Stimulated activated CD4-positive, alpha-beta T cell treated with anti-CD3 and anti-CD28 coated beads, Interleukin-1b, Interleukin-23, amount 100 ng/mL, for 1 hour (primary cell): ENCODE measurements at places on chromosomes 2 and 18.

DNA sequence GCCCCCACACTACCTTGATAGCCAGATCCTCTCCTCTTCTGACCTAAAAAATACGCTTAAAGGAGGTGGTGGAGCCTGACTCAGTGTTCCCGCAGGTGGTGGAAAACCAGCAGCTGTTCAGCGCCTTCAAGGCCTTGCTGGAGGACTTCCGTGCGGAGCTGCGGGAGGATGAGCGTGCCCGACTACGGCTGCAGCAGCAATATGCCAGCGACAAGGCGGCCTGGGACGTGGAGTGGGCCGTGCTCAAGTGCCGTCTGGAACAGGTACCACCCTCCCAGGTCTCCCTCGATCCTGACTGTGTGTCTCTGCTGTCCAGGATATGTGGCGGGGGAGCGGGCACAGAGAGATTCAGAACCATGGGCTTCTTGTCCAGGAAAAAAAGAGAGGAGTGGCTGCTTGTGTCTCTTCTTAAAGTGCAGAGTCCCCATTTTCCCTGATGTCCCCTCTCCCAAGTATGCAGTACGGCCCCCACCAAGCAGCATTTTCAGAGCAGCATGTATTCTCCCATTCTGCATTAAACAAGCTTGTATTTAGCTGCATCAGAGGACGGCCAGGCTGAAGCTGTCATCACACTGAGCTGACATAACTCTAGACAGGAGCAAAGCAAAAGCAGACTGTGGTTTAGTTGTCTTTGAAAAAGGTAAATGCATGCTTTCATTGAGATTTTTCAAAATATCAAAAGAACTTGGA is 101.6 kb downstream of the MTCL1 start:
- DNase-seq = no peak

- DNase-seq = no peak
These were observed 36.0 kb downstream of the WDFY1 start for GRCh38 chr2:223909001-223909741.

DNA sequence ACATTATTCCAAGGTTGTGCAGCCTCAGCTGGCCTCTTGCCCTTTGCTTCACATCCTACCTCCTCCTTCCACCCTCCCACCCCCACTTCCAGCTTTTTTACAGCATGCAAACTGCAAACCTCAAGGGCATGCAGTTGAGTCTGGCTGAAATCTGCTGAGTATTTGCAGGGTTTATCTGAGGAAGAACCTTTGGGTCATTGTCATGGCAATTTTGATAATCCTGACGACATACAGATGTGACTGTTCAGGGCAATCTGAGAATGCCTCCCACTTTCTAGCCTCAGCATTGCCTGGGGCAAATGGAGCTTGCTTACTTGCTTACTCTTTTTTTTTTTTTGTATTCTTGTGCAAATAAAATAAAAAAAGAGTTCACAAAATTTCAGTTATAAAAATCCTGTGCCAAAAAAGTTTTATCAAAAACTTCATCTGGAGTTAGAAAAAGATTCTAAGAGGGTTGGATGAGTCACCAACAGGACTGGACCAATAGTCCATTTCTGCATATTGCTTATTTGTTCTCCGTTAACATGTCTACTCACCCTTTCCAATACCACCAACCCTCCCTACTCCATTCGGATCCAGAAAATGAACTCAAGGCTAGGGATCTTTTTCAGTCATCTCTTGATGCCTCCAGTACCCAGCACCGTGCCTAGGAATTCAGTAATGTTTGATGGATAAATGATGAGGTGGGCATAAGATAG is 23.6 kb upstream of the LHCGR start:
- no peak for DNase-seq

GRCh38 chr2:157596992-157597681 is 31.5 kb downstream of the ACVR1C start:
- DNase-seq = no peak

DNA sequence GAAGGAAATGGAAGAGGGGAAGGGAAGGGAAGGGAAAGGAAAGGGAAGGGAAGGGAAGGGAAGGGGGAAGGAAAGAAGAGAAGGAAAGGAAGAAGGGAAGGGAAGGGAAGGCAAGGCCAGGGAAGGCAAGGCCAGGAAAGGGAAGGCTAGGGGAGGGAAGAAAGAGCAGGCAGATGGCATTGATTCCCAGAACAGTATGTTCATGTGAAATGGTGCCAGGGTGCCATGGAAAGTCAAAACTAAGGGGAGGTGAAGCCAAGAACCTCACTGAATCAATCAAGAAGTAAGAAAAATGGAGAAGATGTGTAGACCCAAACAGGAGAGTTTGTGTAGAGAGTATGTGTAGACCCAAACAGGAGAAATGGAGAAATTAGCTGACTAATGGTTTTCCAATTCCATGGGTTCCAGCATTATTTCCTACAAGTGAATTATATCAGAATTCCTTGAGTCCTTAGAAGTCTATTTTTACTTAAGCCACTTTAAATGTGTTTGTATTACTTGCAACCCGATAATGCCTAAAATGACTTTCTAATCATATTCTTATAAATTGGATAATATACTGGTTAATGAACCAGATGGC is 367.6 kb downstream of the TXNL1 start:
- DNase-seq = no peak

DNA sequence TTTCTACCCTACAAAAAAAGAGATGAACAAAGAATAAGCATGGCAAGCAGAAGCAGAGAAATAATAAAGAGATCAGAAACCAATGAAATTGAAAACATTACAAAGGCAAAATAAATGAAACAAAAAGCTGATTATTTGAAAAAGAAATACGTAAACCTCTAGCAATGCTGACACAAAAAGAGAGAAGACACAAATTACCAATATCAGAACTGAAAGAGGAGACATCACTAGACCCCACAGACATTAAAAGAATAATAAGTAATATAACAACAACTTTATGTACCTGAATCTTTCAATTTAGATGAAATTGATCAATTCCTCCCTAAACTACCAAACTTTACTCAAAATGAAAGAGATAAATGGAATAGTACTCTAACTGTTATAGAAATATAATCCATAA is 75.9 kb downstream of the TMEM163 start:
- no peak for DNase-seq

GRCh38 chr2:20343128-20343527 is 7.5 kb downstream of the PUM2 start:
- DNase-seq = no peak

DNA sequence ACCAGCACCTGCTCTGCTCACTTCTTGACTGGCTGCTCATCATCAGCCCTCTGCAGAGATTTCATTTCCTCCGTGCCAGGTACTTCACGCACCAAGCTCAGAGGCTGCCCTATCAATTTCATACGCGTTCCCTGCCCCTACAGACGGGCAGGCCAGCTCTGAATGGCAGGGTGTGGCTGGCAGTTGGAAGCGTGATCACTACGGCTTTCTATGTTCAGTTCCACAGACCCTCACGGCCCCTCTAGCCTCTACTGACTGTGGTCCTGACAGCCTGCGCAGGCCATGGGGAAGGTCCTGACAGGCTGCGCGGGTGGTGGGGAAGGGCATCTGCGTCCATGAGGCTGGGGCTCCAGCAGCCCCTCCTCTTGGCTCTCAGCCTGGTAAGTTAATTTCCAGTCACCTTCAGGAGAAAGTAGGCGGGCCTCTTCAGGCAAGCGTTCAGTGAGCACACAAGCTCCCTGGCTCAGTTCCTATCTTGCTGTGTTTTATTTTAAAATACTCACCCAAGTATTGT is 154.8 kb downstream of the ZNF236 start:
- DNase-seq = no peak

GRCh38 chr2:6877402-6878304 is at the start of gene RSAD2:
RSAD2 (plus strand) TSS chr2:6877777; CDS start chr2:6877801, 24 bp downstream.
- DNase-seq = no peak

DNA sequence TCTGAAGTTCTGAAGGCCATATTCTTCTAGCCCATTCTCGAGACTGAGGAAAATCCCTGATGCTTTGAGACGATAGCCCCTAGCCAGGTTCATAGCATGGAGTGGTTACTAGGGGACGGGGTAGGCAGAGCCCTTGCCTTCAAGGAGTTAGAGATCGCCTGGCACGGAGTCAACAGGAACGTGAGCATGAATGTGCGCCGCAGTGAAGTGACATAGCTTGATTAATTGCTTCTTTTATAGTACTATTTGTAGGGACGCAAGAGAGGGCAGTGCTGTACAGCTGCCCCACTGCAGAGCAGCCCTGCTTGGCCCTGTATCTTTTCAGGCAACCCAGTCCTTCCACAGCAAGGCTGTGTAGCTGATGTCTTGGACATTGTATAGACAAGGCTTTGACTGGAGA is 26.2 kb downstream of the HRH4 start:
- no peak for DNase-seq

DNA sequence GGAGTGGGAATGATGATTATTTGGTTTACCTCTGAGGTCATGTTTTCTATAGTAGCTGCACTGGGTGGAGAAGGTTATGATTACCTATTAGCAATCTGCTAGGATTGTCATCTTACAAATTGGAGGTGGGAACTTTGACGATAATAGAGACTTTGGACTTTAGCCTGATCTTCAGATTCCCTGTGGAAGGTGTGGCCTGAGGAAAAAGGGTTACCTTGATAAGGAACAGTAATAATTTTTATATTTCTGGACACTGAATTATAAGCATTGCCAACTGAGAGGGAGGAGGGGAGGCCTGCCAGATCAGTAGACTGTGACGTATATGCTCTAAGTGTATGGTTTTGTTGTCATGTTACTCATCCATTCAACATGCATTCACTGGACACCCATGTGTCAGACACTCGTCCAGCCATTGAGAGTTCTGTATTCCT is 183.4 kb upstream of the FOSL2 start:
- DNase-seq = no peak

- peak; percentile 70 for DNase-seq
These were observed at the start of gene PSMD14 for GRCh38 chr2:161308178-161308955. PSMD14 (plus strand) TSS chr2:161308425; CDS start chr2:161318826, 10,401 bp downstream.
